ENCODE measurements at places on chromosomes 7 and 10. TPM values are rescaled to one million over a fixed set of nuclear protein-coding genes. Genes with fewer than 3 reads are reported as not detected.

The SIRT1 gene
- 20.8 TPM for total RNA-seq

The MASTL gene
- total RNA-seq: 18.6 TPM

The TMEM213 gene
- not detected for total RNA-seq

The SLC29A4 gene
- 6.7 TPM for total RNA-seq

The VPS37D gene
- total RNA-seq: 7.7 TPM

The PCDH15 gene
- total RNA-seq: not detected

- no peaks in the 10 kb centered on the region for H3K27me3 ChIP-seq
- H3K4me1 ChIP-seq: 0 out of 2 replicates have a peak, but pooled peaks cover 3% of the 10 kb centered on the region
- H3K4me3 ChIP-seq: no peak overlapping the region
- no peak overlapping the region for H3K27ac ChIP-seq
Observed at GRCh38 chr10:109773288-109774120, 149.8 kb downstream of the XPNPEP1 start.

GRCh38 chr7:143303733-143304132, 12.2 kb upstream of the CLCN1 start:
- no peak overlapping the region for H3K27ac ChIP-seq
- peaks cover 83% of the 10 kb centered on the region for H3K36me3 ChIP-seq
- H3K4me3 ChIP-seq: no peak overlapping the region
- no peak for DNase-seq
- no peaks in the 10 kb centered on the region for H3K27me3 ChIP-seq
- peaks cover 36% of the 10 kb centered on the region for H3K4me1 ChIP-seq

DNA sequence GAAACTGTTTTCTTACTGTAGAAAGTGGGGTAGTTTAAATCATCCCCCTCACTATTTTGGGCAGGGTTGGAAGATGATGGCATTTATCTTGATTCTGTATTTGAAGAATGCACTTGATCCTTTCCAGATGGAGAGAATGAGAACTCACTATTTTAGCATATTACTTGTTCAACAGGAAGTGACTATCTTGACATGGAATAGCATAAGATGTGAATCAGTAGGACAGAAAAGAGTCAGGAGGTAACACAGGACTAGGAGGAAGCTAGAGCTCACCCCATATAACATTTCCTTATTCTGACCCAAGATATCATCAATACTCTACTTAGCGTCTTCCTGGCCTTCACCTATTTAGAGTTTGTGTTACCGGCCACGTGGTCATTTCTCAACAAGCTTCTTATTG, 400.2 kb downstream of the PHTF2 start:
- DNase-seq: no peak
- no peak overlapping the region for H3K27ac ChIP-seq
- peaks cover 40% of the 10 kb centered on the region for H3K27me3 ChIP-seq
- no peak overlapping the region for H3K4me3 ChIP-seq

- no peaks in the 10 kb centered on the region for H3K27me3 ChIP-seq
- no peak overlapping the region for H3K27ac ChIP-seq
Observed at GRCh38 chr10:77877441-77878344, 48.9 kb downstream of the DLG5 start.

DNA sequence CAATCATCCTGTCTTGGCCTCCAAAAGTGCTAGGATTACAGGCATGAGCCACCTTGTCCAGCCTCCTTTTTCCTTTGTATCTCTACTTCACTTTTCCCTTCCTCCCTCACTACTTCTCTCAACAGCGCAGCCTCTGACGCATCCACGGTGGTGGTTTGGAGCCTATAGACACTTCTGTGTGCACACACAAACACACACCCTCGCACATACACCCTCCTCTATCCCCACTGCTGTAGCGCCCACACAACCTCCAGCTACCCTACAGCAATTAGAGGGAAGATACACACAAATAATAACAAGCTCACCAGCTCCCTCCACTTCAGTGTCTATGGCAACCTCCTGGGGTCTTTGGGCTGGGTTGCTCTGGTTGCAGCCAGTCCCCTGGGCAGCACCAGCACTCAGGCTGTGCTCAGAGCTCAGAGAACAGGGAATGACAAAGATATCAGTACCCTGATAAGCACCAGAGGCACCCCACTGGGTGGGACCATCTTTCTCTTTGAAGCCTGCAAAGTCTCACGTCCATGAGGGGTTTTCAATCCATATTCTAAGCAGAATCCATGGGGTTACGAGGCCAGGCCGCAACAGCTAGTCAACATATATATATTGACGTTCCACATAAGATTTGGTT, 3.3 kb upstream of the CAMK2G start:
- peak overlapping the region; percentile 23 for H3K27ac ChIP-seq
- no peaks in the 10 kb centered on the region for H3K27me3 ChIP-seq
- peaks cover 51% of the 10 kb centered on the region for H3K4me1 ChIP-seq
- no peak for DNase-seq
- peaks cover 2% of the 10 kb centered on the region for H3K36me3 ChIP-seq

DNA sequence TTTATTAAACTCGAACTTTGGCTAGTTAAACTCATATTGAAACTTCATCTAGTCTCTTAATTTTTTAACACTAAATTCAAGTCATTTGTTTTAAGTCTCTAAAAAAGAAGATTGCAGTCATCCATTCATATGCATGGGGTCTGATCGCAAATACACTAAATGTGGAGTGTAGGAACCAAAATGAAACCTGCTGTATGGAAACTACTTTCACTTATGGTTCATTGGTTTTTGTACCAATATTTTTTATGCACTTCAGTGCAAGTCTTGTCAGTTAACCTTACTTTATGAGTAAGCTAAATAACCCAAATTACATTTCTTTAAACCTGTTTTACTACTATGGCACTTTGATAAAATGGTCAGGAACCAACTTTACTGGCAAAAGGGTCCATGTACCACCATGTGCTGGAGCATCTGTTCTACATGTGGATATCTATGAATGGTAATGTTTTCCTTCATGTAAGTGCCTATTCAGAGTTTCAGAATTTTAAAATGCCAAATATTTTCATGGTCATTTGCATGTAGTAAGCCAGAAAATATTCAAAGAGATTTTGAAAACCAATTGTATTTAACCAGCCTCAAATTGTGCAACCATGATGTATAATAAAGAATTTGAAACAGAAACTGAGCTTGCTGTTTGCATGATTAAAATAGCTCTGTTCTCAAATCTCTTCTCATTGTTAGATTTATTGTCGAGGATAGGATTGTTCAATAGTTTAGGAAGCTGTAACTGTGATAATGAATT, 7.6 kb upstream of the SUPV3L1 start:
- no peaks in the 10 kb centered on the region for H3K27me3 ChIP-seq
- H3K27ac ChIP-seq: no peak overlapping the region
- no peak for DNase-seq
- no peak overlapping the region for H3K4me3 ChIP-seq
- H3K4me1 ChIP-seq: no peaks in the 10 kb centered on the region

DNA sequence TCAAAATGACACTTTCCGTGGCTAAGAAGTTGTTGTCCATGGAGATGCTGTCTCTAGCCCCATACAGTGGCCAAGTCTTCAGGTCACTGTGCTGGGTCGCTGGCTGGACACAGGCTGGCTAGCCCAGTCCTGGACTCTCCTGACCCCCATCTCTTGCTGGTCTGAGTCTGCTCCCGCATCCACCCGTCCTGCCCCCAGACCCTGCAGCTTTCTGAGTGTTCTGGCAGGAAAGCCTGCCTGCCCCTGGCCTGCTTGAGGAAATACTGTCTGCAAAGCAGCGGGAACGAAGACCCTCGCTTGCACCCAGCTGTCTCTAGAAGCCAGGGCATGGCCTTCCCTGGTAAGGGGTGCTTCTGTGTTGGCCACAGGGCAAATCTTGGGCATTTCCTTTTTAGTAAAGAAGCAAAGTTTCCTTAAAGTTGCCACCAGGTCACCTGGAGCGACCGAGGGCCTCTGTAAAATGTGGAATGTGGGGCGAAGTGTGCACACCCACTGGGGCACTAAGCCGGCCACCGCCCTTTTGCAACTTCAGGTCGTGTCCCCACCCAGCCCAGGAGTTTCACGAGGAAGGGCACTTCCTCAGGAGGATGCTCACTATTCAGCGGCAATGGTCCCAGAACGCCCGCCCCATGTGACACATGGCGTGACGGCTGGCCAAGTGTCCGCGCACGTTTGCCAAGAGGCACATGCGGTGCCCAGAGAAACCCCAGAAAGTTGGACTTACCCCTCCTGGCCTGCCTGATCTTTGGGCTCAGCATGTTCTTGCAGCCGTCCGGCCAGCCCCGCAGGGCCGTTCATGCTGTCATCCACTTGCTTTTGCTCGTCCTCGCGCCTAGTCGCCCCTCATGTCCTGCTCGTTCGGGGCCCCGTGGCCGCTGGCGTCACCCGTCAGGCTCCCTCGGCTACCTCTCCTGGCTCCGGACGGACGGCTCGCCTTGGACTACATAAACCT, 558 bp downstream of the ARHGAP22 start:
- H3K27me3 ChIP-seq: no peaks in the 10 kb centered on the region
- peak overlapping the region; percentile 31 for H3K27ac ChIP-seq
- peak overlapping the region; percentile 88 for H3K4me3 ChIP-seq
- no peaks in the 10 kb centered on the region for H3K36me3 ChIP-seq
- peaks cover 60% of the 10 kb centered on the region for H3K4me1 ChIP-seq

Data from PC-3 (cell line).